ENCODE measurements at places on chromosomes 16 and 17.

DNA sequence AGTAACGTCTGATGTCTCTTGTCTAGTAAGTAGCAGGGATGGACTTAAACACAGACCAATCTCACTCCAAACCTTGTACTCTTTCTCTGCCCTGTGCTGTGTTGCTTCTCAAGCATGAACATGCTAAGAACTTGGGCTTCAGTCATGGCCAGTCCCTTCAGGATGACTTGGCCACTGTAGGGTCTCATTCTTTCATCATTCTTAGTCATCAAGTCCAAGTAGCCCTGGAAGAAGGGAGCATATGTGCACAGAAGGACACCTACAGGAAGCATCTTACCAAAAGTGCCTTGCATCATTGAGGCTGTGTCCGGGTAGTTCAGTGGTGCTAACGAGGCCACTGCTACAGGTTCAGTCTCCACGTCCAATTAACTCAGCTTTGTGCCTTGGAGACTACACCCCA, 80.7 kb downstream of the CDK5R1 start:
- no peak for DNase-seq

DNA sequence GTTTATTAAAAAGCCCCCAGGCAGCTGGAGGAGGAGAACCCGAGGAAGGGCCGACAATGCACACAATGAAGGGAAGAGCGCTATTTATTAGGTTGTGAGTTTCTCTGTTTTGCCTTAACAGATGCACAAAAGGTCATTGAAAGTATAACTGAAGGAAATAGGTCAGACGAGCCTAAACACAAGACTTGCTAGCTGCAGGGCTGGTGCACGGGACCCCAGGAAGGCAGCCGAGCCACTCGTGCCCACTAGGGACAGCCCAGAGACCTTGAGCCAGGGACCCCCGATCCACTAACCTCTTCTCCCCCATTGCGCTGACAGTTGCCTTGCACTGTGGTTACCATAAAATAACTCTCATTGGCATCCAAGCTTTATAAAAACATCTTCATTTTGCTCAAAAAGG, 11.3 kb downstream of the LITAFD start:
- no peak for DNase-seq

DNA sequence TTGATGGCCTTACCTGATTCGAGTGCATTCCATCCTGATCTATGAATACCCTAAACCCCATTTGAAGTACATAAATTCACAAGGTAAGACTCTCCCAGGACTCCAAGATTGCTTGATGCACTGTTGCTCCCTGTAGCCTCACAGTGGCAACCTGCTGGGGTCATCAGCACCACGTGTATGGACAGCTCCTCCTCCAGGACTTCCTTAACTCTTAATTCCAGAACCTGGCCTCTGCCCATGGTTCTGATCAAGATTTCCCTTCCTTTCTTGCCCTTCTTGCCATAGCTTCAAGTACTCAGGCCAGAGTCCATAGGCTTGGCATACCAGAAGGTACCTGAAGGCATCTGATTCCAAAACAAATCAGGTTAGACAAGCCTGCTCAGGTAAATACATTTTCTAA, 34.0 kb upstream of the NLK start:
- DNase-seq: peak; percentile 63

DNA sequence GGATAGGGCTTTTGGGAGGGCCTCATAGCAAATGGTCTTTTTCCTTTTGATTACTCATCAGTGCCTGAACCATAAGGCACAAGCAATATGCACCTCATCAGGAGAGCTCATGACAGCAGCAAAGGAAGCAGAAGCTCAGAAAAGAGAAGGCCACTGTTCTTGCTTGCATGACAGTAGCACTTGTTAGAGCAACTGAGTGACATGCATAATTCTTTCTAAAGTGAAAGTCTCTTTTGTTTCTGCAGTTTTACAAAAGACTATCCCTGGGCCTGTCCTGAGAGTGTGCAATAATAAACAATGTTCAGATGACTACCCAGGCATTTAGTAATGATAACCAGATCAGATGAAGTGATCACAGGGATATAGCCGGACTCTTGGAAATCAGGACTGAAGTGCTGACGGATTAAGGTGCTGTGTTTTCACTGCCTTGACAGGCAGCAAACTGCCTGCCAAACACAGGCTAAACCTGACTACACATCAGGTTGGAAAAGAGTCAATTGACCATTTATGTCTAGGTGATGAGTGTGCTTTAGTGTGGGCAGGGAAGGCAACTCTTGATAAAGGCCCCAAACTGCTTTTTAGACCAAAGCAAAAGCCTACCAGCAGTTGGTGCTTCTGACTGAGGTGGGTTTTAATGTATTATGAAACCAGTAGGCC, 1860.3 kb downstream of the TP53TG3F start:
- no peak for DNase-seq

DNA sequence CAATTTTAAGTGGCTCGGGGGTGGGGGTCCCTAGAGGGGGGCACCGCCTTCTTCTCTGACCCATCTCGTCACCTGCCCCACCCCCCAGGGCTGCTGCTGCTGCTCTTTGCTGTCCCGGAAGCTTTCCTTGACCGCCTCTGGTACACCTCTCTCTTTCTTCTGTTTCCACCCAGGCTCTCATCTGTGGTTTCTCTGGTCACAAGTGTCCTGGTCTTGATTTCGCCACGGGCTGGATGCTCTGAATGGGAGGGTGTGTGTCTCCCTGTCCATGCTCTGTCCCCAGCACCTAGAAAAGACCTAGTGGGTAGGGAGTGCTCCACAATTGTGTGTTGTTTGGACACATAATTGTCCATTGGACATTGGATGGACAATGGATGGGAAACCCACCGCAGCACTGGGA, 134.7 kb upstream of the CIBAR2 start:
- no peak for DNase-seq

DNA sequence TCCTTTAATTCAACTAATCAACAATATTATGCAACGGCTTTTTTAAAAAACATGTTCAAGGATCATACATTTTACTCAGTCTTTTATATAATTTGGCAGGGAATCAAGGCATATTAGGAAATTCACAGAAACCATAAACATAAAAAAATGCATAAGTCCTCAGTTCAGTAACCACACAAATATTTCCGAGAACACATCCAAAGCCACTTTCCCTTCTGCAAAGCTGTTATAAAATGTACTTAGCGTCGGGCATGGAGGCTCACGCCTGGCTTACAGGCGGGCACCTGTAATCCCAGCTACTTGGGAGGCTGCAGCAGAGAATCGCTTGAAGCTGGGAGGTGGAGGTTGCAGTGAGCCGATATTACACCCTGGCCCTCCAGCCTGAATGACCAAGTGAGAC, 9.7 kb upstream of the ZC3H7A start:
- DNase-seq: no peak

- no peak for DNase-seq
Measured at GRCh38 chr17:75899353-75899752, 2.6 kb upstream of the TRIM65 start.

GRCh38 chr17:5182597-5183409, 8.9 kb downstream of the ZNF594 start:
- no peak for DNase-seq

DNA sequence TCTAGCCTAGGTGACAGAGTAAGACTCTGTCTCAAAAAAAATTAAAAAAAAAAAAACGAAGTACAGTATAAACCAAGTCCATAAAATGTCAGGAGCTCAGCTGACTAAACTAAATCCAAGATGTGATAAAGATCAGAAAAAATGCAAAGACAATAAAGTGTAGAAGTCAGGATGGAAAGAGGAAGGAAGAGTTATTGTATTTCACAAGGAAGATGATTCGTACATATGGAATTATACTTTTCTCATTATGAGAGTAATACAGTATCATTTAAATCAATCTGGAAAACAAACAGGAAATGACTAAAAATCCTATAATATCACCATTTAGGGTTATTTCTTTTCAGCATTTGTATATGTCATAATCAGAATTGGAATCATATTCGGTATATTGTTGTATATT, 11.4 kb upstream of the APOH start:
- no peak for DNase-seq

GRCh38 chr16:85846461-85846860, 47.0 kb downstream of the COX4I1 start:
- DNase-seq: no peak

DNA sequence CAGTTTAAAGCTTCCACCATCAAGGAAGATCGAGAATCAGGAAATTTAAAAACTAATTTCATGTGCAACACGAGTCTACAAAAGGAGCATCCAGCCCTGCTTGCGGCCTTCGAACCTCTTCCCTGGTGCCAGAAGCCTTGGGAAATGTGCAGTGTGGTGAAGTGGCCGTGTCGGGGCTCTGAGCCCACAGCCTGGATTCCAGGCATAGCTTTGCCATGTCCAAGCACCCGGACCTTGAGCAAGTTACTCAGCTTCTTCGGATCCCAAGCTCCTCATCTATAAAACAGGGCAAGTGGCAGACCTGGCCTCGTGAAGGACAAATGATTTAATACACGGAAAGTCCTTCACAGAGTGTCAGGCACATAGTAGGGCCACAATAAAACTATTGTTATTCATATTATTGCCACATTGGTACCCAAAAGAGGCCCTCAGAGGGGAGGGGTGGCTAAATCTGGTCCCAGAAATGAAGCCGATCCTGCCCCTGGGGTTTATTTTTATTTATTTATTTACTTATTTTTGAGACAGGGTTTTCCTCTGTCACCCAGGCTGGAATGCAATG, 34.8 kb downstream of the COTL1 start:
- DNase-seq: no peak

- no peak for DNase-seq
Measured at GRCh38 chr16:77612596-77612995, 109.7 kb upstream of the NUDT7 start.

- no peak for DNase-seq
Measured at GRCh38 chr16:2853531-2854073, 4.4 kb downstream of the PRSS22 start.

DNA sequence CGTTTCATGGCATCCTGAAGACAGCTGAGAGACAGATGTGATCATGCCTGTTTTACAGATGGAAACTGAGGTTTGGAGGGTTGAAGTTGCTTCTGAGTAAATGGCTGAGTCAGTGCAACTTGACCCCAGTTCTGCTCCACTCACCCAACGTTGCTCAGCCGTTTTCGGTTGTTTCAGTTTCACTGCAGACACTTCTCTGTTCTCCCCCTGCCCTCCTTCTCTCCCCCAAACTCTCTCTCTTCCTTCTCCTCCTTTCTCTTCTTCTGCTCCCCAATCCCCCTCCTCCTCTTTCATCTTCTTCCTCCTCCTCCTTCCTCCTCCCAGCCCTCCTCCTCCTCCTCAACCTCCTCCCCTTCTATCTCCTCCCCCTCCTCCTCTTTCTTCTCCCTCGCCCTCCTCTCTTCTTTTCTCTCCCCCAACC, 9.4 kb upstream of the CEP20 start:
- DNase-seq: no peak

DNA sequence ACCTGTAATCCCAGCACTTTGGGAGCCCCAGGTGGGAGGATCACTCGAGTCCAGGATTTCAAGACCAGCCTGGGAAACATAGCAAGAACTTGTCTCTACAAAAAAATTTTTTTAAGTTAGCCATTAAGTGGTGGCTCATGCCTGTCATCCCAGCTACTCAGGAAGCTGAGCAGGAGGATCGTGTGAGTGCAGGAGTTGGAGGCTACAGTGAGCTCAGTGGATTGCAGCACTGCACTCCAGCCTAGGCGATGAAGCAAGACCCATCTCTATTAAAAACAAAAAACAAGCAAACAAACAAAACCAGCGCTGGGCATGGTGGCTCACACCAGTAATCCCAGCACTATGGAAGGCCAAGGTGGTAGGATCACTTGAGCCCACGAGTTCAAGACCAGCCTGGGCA, 38.0 kb downstream of the HEATR3 start:
- no peak for DNase-seq

GRCh38 chr17:10920558-10921108, 82.7 kb upstream of the PIRT start:
- DNase-seq: no peak

- no peak for DNase-seq
Measured at GRCh38 chr16:72979974-72980373, 68.0 kb downstream of the ZFHX3 start.
